Esophagus squamous epithelium (tissue), 5 donors: ENCODE measurements at places on chromosomes 1 and 21.

DNA sequence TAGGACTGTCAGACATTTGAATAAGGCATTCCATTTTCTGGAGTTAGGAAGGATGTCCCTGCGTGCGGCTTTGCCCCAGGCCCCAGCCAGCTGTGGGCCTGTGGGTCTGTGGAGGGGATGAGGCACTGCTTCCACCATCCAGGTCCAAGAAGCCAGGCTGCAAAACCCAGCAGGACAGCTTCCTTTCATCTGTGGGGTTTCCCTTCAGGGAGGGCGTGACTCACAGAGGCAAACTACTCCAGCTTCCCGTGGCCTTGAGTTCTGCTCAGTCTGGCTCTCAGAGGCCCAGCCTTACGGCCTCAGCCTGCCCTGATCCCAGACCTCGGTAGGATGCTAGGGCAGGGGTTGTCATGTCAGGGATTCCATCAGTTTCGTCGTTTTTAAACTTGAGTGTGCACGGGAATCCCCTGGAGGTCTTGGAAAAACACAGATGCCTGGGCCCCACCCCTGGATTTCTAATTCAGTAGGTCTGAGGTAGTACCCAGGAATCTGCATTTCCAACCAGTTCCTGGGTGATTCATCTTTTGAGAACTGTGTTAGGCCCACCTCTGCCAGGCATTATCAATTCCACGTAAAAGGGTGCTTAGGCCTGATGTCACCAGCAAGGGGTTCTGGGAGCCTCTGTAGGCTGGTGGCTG, 32.3 kb upstream of the TENT5C start:
- DNase-seq, result no peak

DNA sequence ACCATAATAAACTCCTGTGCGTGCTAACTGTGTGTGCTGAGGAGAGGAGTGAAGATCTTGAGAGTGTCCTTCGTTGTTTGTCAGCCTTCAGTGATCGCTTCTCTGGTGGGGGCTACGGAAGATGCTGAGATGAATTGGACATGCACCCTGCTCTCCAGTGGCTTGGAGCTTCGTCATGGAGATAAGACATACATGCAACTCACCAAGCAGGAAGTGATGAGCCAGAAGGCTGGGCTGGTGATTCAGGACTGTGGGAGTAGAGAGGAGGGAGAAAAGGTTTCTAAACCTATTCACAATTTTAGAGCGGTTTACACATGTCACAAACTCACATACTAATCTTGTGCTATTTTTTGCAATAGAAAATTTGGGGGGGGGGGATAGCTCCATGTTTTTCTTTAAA, 128.9 kb upstream of the ADAR start:
- DNase-seq, result no peak

- DNase-seq, result no peak
Observed at GRCh38 chr1:11680270-11681070, 478 bp downstream of the MAD2L2 start.

DNA sequence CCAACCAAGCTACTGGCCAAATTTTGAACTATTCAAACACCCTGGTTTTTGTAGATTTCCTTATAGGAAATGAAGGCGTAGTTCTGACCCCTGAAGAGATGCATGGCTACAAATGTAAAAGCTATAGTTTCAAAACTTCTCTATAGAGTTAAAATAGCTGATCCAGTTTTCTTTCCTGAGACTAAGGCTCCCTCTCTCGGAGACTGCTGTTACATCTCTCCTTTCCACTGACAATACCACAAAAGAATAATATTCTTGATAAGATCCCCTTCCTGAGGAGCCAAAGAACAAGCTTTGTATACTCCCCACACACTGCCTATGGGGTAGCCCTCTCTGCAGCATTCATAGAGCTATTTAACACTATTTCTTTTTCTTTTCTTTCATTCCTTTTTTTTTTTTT, 6.7 kb upstream of the CFAP126 start:
- no peak for DNase-seq

- DNase-seq, result no peak
Observed at GRCh38 chr1:3459051-3459908, 4.8 kb downstream of the ARHGEF16 start.

GRCh38 chr1:40563266-40563665, 31.8 kb downstream of the ZNF684 start:
- DNase-seq, result no peak
